Renal cortical epithelial cell (primary cell): ENCODE measurements at places on chromosomes 5 and 9. TPM values are rescaled to one million over a fixed set of nuclear protein-coding genes. Genes with fewer than 3 reads are reported as not detected.

DNA sequence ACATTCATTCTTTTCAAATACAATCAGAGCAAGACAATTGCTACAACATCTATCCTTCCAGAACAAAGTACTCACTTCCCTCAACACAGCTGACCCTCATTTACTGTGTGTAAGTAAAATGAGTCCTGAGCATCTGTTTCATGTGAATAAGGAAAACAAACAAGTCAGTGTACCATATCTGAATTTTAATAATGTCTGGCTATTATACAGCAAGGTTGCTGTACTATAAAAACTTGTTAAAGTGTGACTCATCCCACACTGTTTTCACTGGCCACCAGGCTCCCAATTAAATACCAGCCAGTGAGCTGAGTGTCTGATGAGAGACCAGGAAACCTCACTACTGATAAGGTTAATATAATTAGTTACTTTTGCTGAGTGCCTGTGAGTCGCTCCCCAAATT is 339.8 kb downstream of the AGTPBP1 start:
- peak; percentile 83 for DNase-seq

LTC4S gene
- 0.80 TPM in 1 of 2 replicates, not detected in the other for total RNA-seq

DNA sequence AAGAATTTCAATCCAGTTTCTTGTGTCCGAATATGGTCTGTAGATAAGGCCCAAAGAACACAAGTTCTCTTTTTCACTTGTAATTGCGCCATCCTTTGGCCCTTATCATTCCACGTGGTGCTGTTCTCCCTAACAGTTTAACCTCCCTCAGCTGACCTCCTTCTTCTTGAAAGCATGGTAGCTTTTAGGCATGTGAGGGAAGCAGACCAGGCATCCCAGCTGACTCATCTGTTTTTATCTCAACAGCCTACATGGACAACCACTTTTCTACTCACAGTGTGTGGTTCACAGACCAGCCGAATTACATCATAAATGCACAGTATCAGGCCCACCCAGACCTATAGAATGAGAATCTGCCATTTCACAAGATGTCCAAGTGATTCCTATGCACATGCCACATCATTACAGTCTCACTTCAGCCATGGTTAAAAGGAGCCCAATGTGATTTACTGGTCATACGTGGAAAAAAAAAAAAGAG is 26.9 kb upstream of the PLIN2 start:
- DNase-seq: peak; percentile 90

ANKRD31 gene
- total RNA-seq: under 0.01 and 0.25 TPM in 2 replicates

GRCh38 chr5:172923539-172923938 is 35.7 kb upstream of the RPL26L1 start:
- no peak for DNase-seq

- no peak for DNase-seq
These were observed 109.3 kb upstream of the DHFR start for GRCh38 chr5:80763873-80764647.

GRCh38 chr5:14064841-14065240 is 78.3 kb upstream of the TRIO start:
- peak; percentile 85 for DNase-seq

FRMPD1 gene
- total RNA-seq: 0.10 TPM in 1 of 2 replicates, not detected in the other

FOXD4L6 gene
- 0.10 and 0.17 TPM in 2 replicates for total RNA-seq

- DNase-seq: no peak
These were observed 397.5 kb downstream of the MLLT3 start for GRCh38 chr9:20224756-20225155.

- DNase-seq: no peak
These were observed 37.8 kb downstream of the ICE1 start for GRCh38 chr5:5460311-5460710.

DNA sequence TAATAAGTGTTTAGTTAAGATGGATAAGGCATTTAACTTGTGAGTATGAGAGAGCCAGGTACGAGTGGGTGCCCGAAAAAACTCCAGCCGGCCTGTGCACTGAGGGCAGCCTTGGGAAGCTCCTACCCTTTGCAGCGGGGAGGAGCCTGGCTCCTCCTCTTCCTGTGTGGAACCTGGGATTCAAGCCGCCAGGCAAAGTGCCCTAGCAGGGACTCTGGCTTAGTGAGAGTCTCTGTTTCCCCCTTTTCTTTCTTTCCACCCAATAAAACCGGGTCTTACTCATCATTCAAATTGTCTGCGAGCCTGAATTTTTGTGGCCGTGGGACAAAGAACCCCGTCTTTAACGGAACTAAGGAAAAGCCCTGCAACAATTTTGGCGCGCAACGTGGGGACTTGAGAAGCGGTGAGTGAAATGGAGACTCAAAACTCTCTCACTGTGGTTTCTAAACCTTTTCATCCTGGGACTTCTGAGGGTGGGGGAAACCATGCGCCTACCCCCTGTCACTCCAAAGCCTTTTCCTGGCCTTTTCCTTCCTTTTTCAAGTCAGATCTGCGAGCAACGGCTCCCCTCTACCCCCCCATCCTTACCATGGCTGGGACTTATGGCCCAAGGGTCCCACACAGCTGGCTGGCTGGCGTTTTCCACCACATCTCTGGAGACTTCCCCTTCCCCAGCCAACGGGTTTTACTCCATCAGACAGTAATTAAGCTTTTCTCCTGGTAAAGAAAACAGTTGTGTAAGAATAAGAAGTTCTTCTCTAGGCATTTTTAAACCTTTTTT is 535.7 kb upstream of the ACO1 start:
- DNase-seq: no peak

SPINK7 gene
- total RNA-seq: not detected in 2 replicates

CCNJL gene
- 4.2 and 5.3 TPM in 2 replicates for total RNA-seq
